ENCODE measurements at places on chromosomes 5 and 9.

DNA sequence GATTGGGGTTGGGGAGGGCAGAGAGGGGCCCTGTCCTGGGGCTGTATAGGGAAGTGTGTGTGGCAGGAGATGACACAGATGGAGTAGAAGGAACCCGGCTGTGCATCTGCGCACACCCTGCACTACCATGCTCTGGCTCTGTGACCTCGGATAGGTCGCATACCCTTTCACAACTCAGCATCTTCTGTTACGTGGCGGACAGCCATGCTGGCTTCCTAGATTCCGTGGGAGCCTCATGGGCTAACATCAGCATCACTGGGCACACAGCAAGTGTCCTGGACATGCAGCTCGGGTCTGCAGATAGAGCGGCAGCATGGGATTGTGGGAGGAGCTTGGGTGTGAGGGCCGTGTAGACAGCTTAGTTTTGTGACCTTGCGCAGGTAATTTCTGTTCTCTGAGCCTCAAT lies 9.2 kb downstream of the ARPC5L start:
- no peak for DNase-seq

- DNase-seq, result no peak
Measured at GRCh38 chr5:168314735-168315411, 23.4 kb downstream of the WWC1 start.

GRCh38 chr5:85000671-85001070 lies 616.0 kb upstream of the EDIL3 start:
- DNase-seq, result no peak

GRCh38 chr5:50717651-50718050 lies 51.2 kb downstream of the PARP8 start:
- no peak for DNase-seq

DNA sequence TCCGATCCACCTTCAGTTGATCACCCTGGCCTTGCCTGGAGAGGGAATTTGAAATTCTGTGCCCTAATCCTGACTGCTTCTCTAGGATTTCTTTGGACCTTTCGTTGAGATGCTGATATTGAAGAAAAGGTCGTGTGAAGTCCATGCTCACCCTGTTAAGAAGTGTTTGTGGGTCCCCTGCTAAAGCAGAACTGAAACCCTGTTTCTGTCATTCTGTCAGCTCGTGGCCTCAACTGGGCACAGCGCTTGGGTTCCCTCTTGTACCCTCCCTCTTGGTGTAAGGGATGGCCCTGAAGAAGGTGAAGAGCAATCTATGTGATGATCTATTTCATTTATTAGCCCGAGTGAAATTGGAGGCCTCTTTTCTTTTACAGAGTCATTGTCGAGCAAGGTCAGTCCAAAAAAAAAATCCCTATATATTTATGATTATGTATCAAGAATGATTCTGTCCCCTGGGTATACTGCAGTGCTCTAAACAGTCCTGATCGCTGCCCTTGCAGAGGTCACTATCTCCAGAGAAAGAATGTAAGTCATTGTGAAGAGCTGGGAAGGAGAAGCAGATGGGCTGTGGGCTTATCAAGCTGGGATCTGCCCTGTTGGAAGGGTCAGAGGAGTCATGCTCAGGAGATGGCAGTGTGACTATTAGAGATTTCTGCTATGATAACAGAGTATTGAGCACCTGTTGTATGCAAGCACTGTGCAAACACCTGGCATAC lies 56.1 kb downstream of the WWC1 start:
- peak; percentile 17 for DNase-seq
